ENCODE measurements at places on chromosomes 2 and 18.

DNA sequence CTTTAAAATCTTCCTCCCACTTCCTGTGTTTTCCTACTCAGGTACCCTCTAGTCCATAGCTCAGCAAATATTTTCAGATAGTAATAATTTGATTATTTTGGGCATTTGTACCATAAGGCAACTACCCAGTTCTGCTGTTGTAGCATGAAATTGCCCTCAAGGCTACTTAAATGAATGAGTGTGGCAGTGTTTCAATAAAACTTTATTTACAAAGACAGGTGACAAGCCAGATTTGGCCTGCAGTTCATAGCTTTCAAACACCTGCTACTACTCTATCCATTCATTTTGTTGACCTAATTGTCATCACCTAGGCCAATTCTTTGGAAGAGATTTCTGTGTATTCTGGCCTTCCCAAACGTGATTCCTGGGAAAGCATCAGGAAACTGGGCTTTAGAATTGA, 28.9 kb downstream of the NYAP2 start:
- no peak for DNase-seq

GRCh38 chr2:109059474-109060165, 69.4 kb upstream of the SH3RF3 start:
- DNase-seq: no peak

DNA sequence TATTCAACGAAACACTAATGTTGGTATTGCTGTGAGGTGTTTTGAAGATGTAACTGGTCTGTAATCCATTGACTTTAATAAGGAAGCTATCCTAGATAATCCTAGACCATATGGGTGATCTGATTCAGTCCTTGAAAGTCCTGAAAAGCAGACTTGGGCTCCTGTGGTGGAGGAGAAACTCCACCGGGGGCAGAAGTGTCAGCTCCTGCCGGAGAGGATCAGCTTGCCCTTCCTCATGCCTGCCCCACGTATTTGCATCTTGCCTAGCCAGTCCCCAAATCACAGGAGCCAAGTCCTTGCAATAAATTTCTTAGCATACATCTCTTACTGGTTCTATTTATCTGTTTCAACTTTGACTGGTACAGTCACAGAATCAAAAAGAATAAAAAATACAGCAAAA, 144.2 kb upstream of the DLGAP1 start:
- no peak for DNase-seq

- no peak for DNase-seq
Measured at GRCh38 chr18:13036622-13037320, 45.6 kb downstream of the CEP192 start.

- no peak for DNase-seq
Measured at GRCh38 chr2:120524174-120524573, 178.2 kb downstream of the INHBB start.

DNA sequence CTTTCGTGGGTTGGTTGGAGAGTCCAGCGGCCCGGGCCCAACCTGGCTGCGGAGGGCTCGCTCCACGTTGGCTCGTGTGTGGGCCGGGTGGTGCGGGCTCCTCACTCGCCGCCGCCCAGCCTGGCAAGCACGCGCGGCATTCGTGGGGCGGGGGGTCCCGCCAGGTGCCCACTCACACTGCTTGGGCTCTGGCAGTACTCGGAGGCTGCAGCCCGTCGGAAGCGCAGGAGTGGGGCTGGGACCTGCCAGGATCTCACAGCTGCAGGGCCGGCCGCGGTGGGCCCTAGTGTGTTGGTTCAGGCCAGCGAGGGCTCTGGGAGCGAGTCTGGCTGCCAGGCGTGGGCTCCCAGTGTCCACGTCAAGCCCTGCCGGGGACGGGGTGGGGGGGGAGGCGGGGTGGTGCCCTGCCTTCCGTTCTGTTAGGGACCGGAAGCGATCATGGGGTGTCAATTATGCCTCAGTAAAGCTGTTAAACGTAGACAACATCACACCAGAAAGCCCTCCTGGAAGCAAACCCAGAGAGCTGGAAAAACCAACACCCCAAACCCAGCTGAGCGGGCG, 1.0 kb upstream of the HS6ST1 start:
- no peak for DNase-seq

DNA sequence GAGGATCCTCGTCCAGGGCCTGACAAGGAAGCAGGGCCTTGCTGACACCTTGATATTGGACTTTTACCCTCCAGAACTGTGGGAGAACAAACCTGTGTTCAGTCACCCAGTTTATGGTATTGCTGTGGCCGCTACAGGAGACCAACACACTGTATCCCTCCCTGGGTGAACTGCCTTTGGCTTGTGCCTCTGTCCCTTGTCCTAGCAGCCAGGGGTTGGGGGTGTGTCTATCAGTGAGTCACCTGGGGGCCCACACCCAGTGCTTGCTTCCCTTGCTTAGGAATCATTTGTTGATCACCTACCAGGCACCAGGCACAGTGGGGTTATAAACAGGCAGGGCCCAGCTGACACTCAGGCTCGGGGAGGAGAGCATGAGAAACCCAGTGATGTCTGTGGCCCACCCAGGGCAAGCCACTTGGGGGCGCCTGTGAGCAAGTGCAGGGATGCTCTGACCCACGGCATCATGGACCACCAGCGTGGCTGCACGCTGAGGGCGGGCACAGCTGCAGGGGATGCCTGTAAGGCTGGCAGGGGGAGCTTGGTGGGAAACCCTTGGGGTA, 17.1 kb downstream of the TMEM185B start:
- DNase-seq: peak; percentile 32

GRCh38 chr18:27298214-27298804, 113.2 kb upstream of the CHST9 start:
- DNase-seq: no peak

- DNase-seq: no peak
Measured at GRCh38 chr2:216648105-216648504, 14.9 kb downstream of the IGFBP2 start.

- DNase-seq: no peak
Measured at GRCh38 chr2:26033270-26033817, 540 bp upstream of the RAB10 start.

DNA sequence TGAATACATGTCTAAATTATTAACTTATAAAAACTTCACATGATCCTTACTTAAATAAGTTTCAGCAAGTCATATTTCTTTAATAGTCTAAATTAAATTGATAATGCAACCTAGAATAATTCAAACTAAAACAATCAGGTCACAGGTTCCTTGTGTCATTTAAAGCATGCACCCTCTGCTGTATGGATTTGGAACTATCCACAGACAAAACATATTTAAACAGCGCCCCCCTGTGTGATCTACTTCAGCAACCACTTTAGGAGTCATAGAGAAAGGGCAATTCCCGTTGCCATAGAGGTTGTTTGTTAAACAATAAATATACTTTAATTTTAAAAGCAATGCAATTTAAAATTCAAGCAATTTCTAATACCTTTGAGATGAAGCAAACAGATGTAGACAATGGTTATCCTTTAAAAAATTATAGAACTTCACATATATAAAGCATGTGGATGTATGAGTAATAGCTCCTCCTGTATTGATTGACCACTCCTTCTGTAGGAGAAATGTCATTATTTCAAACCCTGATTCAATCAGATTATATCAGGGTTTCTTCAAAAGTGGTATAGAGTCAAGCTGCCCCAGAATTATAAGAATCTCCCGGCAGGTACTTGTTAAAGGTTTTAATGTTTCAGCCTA, 21.2 kb downstream of the GRB14 start:
- peak; percentile 1 for DNase-seq

DNA sequence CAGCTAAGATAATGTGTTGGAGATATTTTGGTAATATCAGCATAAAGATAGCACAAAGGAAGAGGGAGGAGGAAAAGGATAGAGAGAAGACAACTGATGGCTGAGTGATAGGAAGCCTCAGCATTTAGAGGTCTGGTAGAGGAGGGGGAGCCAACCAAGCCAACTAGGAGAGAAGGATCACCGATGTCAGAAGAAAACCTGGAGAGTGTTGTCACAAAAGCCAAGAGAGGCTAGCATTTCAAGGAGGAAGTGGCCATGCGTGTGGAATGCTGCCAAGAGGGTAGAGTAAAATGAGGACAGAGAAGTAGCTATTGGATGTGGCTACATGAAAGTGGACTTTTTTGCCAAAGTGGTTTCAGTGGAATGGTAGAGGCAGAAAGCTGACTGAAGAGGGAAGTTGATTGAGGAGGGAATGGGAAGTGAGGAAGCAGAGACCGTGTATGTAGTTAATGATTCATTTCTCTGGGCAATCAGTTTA, 34.3 kb downstream of the LCLAT1 start:
- DNase-seq: no peak

DNA sequence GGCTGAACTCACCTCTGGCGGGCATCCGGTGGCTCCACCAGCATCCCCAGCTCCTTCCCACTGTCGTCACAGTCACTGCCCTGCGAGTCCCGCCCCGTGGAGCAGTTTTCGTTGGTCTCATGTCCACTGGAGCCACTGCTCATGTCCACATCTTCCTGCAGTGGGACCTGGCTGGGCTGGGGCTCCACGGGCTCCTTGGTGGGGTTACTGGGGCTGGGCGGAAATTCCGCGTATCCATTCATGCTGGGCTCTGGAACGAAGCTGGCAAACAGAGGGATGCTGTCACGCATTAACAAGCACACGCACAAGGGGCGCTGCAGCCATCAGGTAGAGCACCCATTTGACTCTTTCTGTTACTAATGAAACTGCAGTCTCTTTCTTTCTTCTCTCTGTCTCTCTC, 10.7 kb downstream of the PER2 start:
- DNase-seq: no peak

DNA sequence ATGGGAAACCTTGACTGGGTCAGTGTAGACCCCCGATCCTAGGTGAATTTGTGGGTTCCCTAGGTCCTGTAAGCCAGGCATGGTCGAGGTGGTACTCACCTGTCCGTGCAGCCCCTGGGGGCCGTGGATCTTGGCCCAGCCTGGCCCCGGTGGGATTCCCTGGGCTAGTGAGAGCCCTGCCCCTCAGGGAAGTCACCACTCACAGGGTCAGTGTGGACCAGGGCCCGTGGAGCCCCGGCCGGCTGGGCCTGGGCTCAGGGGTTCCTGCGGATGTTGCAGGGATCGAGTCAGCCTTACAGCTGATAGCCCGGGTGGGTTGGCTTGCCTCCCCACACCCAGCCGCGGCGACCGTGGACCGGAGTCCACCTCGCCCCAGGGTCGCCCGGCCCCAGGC, 528 bp downstream of the ATG9A start:
- DNase-seq: no peak

DNA sequence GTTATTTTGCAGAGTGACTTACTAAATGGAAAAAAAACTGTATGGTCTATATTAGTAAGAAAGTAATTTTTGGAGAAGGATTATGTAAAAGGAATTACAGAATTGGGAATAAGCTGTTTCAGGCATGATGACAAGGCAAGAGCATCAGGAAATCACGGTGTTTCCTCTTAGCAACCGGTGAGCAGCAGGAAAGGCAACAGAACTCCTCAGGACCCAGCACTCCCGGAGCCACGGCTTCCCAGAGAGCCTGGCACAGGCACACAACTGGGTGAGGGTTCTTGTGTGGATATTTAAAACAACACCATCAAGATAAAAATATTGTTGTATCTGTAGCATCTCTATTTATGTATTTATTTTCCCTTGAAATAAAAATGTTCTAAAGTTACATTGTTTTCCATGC, 34.4 kb downstream of the CYP27C1 start:
- DNase-seq: no peak

- DNase-seq: no peak
Measured at GRCh38 chr2:177072090-177072489, 140.5 kb upstream of the HNRNPA3 start.

DNA sequence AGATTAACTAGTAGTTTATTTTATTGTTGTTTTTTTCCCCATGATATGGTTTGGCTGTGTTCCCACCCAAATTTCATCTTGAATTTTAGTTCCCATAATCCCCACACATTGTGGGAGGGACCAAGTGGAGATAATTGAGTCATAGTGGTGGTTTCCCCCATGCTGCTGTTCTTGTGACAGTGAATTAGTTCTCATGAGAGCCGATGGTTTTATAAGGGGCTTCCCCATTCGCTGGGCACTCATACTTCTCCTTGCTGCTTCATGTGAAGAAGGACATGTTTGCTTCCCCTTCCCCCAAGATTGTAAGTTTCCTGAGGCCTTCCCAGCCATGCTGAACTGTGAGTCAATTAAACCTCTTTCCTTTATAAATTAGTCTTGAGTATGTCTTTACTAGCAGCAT, 36.5 kb downstream of the GALNT14 start:
- DNase-seq: no peak

- DNase-seq: no peak
Measured at GRCh38 chr2:100286318-100286717, 36.0 kb downstream of the LONRF2 start.

- no peak for DNase-seq
Measured at GRCh38 chr2:130825966-130826253, 10.8 kb upstream of the ARHGEF4 start.

DNA sequence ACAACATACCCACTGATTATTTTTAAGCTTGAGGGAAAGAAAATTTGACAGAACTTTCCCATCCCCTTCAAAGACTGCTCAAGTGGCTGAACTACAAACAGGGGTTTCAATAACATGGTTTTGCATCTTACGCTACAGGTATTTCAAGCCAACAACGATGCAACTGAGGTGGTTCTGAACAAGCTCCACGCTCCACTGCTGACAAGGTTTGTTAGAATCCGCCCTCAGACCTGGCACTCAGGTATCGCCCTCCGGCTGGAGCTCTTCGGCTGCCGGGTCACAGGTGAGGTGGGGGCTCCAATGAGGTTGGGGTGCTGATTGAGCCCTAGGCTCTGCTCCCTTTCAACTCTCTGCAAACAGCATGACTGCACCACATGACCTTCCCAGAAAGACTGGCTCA, 58.1 kb downstream of the NRP2 start:
- no peak for DNase-seq

DNA sequence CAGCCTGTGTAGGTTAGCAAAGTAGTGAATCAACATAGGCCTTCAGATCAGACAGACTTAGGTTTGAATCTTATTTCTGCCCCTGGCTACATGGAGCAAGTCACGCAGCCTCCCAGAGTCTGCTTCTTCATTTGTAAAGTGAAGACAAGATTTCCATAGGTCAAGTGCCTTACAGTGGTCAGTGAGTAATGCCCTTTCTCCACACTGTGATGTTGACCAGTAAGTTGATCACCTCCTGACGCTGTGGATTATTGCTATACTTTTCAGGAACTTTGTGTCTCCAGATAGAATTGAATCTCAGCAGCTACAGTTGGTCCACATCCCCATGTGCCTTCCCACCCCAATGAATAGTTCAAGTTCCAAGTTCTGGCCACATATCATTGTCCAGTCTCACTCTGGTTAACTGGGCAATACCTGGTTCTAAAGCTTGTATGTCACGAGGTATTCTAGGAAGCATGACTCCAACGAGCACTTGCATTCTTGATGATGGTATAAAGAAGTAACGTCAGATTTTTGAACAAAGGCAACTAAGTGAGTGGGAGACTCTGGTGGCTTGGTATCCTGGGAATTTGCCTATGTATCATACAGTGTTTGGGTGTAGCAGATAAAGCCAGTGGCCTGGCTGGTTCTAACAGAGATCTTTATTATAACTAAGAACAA, 2.1 kb upstream of the CLIP4 start:
- DNase-seq: no peak

DNA sequence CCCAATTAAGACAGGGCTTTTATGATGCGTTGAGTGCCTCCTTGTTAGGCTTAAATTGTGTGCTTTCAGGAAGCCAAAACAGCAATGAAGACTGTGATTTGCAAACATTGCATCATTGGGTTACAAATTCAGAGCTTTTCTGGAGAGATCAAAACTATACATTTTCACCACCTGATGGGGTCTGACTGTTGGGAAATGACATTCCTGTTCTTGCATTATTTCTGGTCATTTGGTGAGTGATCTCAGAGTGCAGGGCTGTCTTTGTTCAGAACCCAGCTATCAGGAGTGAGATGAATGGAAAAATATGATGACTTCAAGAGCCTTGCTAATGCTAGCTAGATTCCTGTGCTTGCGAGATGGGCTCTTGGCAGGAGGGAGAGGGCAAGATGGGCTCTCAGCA, 39.1 kb downstream of the SH3RF3 start:
- no peak for DNase-seq
